ENCODE measurements at places on chromosomes 12 and 14. TPM values are rescaled to one million over a fixed set of nuclear protein-coding genes. Genes with fewer than 3 reads are reported as not detected.

GPR65 gene
- total RNA-seq = 8.0 TPM

KRT82 gene
- total RNA-seq = not detected

SDSL gene
- total RNA-seq = 0.54 TPM

VRTN gene
- not detected for total RNA-seq

SELPLG gene
- total RNA-seq = 51.9 TPM

ATN1 gene
- 71.2 TPM for total RNA-seq

RTL1 gene
- total RNA-seq = not detected

GPX2 gene
- total RNA-seq = not detected

Measured in activated T-helper 1 cell treated with anti-CD3 and anti-CD28 coated beads, Interleukin-12 subunit alpha, Interleukin-12 subunit beta, Interleukin-2, Interleukin-4 antibody, amounts not matched to agents 30 ng/mL and 10 ng/mL and 1 ng/mL, durations not matched to agents 14 hours and 24 hours and 36 hours (primary cell).